Glutamatergic neuron (in vitro differentiated cells): ENCODE measurements at places on chromosomes 4 and X.

- DNase-seq: no peak
Observed at GRCh38 chr4:67744561-67745283, 9.5 kb downstream of the GNRHR start.

DNA sequence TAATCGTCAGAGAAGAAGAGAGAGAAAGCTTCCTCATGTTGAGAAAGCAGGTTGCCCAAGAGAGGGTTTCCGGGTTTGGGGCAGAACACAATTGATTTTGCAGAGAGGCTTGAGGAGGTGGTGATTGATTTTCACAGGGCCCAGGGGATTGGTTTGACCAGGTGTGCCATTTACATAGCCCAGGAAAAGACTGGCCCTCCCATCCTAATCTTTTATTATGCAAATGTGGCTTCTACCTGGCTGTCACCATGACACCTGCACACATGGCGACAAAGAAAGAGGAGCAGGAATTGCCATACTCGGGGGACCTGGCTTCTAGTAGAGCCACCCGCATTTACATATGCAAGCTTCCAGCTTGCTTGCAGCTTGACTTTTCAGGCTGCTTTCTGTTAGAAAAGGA, 405.3 kb downstream of the PPP4R3C start:
- DNase-seq: no peak

GRCh38 chr4:6557856-6558255, 17.1 kb upstream of the MAN2B2 start:
- no peak for DNase-seq

GRCh38 chr4:37232315-37232714, 12.2 kb upstream of the NWD2 start:
- no peak for DNase-seq

GRCh38 chr4:75048208-75048879, 115.4 kb downstream of the PARM1 start:
- DNase-seq: peak; percentile 25
